Fibroblast of skin of right quadriceps (primary cell): ENCODE measurements at places on chromosomes 13 and 19.

DNA sequence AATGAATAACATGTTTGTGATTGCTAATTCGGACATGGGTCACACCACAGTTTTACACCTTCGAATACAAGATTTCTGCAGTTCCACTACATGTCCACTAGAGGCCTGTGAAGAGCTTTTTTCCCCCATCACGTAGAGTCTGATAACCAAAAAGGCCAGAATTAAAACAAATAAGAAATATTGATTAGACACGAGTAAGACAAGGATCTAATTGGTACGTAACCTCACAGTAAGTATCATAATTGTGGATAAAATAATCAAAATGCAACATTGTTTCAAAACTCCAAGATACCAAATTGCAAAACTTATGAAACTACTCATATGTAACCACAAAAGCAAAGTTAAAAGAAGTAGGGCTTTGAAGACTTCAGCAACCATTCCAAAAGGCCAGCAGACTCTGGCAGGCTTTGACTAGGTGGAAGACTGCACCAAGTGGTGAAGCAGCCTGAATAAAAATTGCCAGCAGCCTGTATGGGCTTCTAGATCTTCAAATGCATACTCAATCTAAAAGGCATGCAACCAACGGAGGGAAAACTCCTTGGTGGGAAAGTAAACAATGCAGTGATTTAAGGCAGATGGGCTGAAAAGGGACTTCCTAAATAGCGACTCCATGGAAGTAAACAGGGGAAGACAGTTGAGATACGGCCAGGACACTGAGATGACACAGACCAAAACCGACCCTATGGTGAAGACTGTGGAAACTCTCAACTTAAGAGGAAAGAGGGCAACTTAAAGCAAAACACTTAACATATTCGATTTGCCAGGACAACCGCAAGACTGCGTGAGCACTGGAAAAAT lies 56.7 kb downstream of the STARD13 start:
- peak; percentile 81 for DNase-seq

- DNase-seq: no peak
Measured at GRCh38 chr13:28743020-28743419, 24.2 kb upstream of the SLC46A3 start.

DNA sequence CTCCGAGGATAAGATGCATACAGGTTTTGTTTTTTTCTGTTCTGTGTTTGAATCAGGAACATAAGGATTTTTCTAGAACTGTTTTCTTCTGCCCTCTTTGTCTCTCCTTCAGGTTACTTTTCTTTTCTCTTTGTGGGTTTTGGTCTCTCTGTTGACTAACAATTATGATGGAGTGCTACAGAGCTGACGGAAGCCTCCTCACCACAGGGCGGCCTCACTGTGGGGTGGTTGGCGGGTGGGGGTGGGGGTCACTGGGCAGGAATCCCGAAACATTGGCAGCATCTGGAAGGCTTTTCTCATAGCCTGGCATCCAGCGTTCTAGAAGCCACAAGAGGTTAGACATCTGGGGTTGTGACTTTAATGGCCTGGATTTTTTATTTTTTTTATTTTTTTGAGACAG lies 12.0 kb upstream of the MATK start:
- no peak for DNase-seq

GRCh38 chr19:46787331-46788261 lies 798 bp downstream of the SLC1A5 start:
- DNase-seq: peak; percentile 77

- peak; percentile 59 for DNase-seq
Measured at GRCh38 chr19:18807861-18808331, 16.8 kb upstream of the COMP start.

GRCh38 chr19:4358709-4359626 lies 15.6 kb downstream of the MPND start:
- no peak for DNase-seq

- DNase-seq: no peak
Measured at GRCh38 chr13:94412870-94413597, 66.4 kb downstream of the DCT start.

DNA sequence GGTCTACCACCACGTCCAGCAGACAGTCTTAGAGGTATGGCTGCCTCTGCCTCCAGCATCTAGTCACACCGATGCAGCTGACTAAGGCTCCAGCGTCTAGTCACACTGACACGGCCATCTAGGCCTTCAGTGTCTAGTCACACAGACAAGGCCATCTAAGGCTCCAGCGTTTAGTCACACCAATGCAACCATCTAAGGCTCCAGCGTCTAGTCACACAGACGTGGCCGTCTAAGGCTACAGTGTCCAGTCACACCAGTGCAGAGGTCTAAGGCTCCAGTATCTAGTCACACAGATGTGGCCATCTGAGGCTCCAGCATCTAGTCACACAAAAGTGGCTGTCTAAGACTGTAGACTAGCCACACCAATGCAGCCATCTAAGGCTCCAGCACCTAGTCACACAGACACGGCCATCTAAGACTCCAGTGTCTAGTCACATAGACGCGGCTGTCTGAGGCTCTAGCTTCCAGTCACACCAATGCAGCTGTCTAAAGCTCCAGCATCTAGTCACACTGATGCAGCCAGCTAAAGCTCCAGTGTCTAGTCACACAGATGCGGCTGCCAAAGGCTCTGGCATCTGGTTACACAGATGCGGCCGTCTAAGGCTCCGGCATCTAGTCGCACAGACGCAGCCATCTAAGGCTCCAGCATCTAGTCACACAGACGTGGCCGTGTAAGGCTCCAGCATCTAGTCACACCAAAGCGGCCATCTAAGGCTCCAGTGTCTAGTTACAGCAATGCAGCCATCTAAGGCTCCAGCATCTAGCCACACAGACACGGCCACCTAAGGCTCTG lies 55.1 kb downstream of the KLF2 start:
- no peak for DNase-seq

GRCh38 chr13:31538067-31539042 lies 201.0 kb upstream of the RXFP2 start:
- peak; percentile 78 for DNase-seq

GRCh38 chr19:3698386-3698950 lies 1.8 kb downstream of the PIP5K1C start:
- no peak for DNase-seq

- no peak for DNase-seq
Measured at GRCh38 chr19:53511933-53512374, 26.0 kb upstream of the ZNF331 start.

DNA sequence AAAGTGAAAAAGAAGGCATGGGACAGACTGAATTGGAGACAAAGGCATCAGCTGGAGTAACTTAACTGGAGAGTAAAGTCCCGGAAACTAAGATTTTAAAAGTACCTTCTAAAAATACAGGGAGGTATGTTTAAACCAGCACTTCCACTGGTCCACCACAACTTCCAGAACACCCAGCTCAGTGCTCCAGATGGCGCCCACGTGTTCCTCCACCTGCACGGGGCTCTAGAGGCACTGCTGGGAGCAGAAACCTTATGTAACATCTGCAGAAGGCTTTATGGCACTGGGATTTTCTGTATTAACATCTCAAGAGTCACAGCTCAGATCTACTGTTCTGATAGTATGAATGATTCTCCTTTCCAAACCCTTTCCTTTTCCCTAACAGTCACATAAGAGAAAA lies 252.1 kb downstream of the DCLK1 start:
- DNase-seq: no peak

GRCh38 chr13:74104661-74105275 lies 29.4 kb downstream of the KLF12 start:
- no peak for DNase-seq

- no peak for DNase-seq
Measured at GRCh38 chr13:72523049-72523448, 204.4 kb downstream of the MZT1 start.

GRCh38 chr19:17841371-17841809 lies 6.4 kb downstream of the JAK3 start:
- DNase-seq: no peak

DNA sequence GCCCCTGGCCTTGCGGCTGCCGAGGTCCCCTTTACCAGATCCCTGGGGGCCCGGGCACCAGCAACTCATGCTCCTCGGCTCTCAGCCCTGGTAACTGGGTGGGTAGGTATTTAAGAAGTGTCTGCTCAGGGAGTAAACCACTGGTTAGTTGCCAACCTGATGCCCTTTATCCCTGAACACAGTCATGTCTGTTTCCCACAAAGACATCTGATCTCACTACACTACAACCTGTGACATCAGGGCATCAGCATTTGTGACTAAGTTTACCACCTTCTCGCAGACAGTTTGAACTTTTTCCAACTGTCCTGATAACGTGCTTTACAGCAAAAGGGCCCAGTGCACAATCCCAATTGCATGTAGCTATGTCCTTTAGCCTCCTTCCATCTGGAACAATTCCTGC lies 22.0 kb downstream of the GGACT start:
- DNase-seq: peak; percentile 9

GRCh38 chr13:69654392-69654791 lies 453.2 kb upstream of the ATXN8OS start:
- DNase-seq: no peak

GRCh38 chr19:33497131-33497777 lies 24.3 kb downstream of the PEPD start:
- no peak for DNase-seq

DNA sequence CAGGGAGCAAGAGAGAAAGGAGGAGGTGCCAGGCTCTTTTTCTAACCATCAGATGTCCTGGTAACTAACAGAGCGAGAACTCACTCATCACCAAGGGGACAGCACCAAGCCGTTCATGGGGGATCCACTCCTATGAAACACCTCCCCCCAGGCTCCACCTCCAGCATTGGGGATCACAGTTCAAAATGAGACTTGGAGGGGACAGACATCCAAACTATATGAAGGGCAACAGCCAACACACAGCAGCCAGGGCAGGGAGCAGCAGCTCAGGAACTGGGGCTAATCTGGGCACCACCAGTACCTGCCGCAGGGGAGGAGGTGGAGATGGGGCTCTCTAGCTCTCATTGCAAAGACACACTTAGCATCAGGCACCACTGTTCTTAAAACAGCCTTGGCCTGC lies 34.3 kb upstream of the VSTM2B start:
- no peak for DNase-seq

DNA sequence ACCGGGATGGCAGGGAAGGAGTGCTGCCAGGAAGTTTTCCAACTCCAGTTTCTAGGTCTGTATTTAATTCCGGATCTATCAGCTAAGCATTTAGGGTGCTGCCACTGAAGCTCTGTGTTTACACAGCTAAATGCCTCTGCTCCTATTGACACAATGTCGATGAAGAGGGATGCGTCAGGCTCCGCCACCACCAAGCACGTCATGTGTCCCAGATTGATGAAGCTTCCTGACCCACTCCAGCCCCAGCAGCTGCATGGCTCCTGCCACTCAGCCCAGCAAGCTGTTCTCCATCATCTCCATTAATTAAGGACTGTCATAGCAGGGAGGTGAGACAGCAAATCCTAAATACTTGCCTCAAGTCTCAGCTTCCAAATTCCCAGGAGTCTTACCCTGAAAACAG lies 435.2 kb upstream of the ZNF507 start:
- DNase-seq: no peak

GRCh38 chr19:46970815-46971214 lies 48.8 kb upstream of the NPAS1 start:
- peak; percentile 97 for DNase-seq

GRCh38 chr19:20367811-20368294 lies 197.7 kb downstream of the ZNF737 start:
- DNase-seq: no peak

- peak; percentile 87 for DNase-seq
Measured at GRCh38 chr13:75482070-75482819, at the start of gene TBC1D4. Gene TBC1D4 (minus strand): TSS chr13:75482169. CDS start chr13:75481767, 402 bp downstream.

DNA sequence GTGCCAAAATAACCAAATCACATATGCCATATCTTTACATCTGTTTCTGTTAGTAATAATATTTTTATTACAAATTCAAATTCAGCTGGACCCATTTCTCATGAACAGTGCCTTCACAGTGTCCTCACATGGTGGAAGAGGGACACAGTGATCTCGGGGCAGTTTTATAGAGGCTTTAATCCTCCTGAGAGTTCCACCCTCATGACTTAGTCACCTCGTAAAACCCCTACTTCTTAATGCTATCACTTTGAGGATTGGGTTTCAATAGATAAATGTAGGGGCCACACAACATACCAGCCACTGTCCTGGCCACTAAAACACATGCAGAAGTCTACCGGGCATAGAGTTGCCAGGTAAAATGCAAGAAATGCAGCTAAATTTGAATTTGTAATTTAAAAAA lies 201.5 kb downstream of the MYO16 start:
- DNase-seq: no peak

DNA sequence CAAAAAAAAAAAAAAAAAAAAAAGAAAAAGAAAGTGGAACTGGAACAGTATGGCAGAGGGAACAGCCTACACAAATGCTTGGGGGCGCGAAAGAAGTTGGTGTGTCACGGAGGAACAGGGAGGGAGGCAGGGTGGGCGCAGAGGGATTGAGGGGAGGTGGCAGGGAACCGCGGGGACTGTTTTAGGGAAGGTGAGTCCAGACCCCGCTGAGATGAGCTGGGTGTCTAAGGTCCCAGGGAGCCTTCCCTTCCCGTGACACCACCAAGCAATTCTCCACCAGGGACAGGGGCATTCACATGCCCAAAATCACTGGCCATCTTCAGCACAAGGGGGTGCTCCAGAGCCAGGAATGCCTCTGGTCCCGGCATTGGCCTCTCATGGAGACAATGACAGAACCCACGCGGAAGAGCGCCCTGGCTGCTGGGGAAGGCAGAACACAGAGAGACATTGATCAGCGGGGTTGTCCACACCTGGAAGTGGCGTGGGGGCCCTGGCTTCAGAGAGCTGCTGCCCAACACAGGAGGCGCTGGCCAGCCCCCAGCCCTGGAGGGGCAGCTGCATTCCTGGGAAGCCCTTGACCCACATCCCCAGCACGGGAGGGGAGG lies 6.9 kb downstream of the PEAK3 start:
- DNase-seq: peak; percentile 64

DNA sequence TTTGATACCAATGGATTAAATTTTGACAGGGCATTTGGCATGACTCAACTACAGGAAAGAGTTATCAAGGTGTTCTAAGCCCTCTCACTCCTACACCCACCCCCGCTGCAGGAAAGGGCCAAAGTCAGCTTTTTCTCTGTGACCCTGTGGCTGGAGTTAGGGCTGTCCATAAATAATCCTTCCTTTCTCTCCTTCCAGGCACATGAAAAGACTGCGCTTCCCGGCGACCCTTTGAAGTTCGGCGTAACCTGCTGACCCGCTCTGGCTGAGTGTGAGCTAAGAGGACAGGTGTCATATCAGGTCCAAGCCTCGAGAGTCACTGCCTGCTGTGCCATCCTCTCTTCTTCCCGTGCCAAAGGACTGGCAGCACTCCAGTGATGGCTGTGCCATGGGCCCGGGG lies 25.6 kb downstream of the ZNF114 start:
- no peak for DNase-seq

DNA sequence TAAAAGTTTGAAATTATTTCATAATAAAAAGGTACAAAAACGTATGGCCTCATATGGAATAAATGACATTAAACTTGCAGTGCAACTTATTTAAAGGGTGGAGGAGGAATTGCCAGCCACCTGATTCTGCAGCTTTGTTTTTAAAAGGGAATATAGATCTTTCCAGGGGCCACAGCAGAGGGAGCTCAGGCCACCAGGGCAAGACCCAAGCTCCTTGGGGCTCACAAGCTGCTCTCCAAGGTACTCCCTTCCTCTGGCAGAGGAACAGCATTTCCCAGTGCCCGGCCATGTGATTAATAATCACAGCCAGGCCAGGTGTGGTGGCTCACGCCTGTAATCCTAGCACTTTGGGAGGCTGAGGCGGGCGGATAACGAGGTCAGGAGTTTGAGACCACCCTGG lies 6.2 kb downstream of the ACOD1 start:
- no peak for DNase-seq

GRCh38 chr13:25249001-25249543 lies 38.2 kb downstream of the MTMR6 start:
- DNase-seq: peak; percentile 34

- peak; percentile 96 for DNase-seq
Measured at GRCh38 chr13:110869805-110870706, 44.8 kb downstream of the ANKRD10 start.
